Activated CD8-positive, alpha-beta memory T cell treated with anti-CD3 and anti-CD28 coated beads for 36 hours (primary cell): ENCODE measurements at places on chromosomes 4 and X. TPM values are rescaled to one million over a fixed set of nuclear protein-coding genes. Genes with fewer than 3 reads are reported as not detected.

Gene EMD
- 108 TPM for total RNA-seq

Gene MAOA
- 12.4 TPM for total RNA-seq

Gene TMEM31
- total RNA-seq, result not detected

Gene RAB41
- not detected for total RNA-seq

Gene WDFY3
- total RNA-seq, result 0.96 TPM

Gene FAM47E
- total RNA-seq, result not detected

Gene RBBP7
- 172 TPM for total RNA-seq

Gene GPRASP1
- total RNA-seq, result 1.3 TPM

Gene SERPINA7
- total RNA-seq, result not detected

Gene ANXA3
- total RNA-seq, result 0.21 TPM

Gene RAB9A
- 29.6 TPM for total RNA-seq

Gene MAGEB2
- total RNA-seq, result not detected

Gene HAND2
- total RNA-seq, result not detected

Gene HMX1
- total RNA-seq, result not detected

Gene PAGE3
- not detected for total RNA-seq

Gene NRK
- not detected for total RNA-seq
